AG08395 (cell line): ENCODE measurements at places on chromosomes 2 and 18.

DNA sequence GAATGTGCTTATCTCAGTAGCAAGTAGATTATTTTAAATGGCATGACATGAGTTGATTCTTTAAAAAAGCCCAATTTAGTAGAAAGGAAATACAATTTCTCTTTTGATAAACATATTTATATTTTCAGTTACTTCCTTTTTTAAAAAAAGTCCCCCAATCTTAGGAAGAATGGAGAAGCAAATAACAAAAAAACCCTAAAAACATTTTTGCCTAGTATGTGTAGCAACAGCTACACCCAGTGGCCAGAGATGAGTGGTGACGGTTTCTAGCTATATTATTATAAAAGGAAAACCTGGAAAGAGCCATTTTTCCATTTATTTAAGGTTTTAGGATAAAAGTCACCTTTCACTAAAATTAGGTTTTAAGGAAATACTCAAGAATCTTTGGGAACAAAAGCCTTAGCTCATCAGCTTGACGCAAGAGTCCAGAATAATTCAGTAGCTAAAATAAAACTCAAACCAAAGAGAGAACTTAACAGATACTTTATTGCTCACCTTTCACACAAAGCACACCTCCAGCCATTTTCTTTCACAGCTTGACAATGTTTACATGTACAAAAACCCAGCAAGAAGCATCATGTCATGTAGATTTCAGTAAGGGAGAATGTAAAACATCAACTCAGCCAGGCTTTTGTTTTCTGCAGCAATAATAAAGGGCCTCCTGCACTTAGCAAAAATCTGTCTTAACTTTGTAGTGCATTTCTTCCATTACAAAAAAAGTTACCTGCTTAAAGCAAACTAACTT lies 15.7 kb downstream of the FAM98A start:
- peak; percentile 31 for DNase-seq

GRCh38 chr2:56713161-56713676 lies 529.4 kb downstream of the CCDC85A start:
- peak; percentile 80 for DNase-seq

DNA sequence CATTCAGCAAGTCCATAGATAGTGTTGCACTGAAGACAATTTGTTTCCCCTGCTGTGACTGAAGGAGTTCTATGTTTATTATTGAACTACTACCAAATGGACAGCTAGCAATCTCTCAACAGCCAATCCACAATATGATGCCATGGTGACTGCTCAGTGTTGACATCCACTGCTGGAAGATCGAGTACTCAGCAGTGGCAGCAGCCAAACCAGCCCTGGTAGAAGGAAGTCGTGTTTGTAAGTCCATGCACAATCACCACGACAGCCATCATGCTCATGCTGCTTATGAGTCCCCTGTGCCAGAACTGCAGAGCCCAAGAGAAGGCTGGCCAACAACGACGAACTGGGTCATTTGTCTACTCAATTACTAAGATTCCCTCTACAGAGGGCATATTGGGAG lies 66.4 kb downstream of the OSR1 start:
- no peak for DNase-seq

DNA sequence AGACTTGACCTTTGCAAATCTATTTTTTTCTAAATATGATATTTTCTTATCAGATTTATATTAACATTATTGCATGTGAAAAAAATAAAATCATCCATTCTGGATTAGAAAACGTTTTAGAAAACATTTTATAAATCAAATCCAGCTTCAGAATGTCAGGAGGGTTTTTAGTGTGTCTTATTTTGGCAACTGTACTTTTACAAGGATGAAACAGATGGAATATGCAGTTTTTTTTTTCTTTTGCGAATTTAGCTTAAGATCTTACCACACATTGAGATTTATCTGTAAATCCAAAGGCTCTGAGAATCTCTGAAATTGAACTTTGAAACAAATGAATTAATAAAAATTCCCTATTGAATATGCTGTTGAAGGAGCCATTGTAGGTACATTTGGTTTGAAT lies 36.7 kb downstream of the FAM171B start:
- DNase-seq, result no peak

DNA sequence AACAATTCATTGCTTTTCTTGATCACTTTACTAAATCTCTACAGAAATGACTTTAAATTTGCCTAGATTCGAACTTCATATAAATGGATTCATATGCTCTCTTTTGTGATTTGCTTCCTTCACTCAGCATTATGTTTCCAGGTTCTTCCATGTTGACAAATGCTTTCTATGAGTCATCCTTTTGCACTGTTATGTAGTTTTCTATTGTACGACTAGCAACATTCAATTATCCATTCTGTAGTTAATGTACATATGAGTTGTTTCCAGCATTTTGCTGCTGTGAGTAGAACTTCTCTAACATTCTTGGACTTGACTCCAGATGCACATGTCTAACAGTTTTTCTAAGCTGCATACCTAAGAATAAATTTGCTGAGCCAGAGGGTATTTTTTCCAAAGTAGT lies 66.5 kb upstream of the NEUROD1 start:
- DNase-seq, result no peak

- DNase-seq, result peak; percentile 41
These were observed 147.2 kb downstream of the MGAT5 start for GRCh38 chr2:134401081-134401497.

- no peak for DNase-seq
These were observed 126.1 kb downstream of the INHBB start for GRCh38 chr2:120472031-120472430.

DNA sequence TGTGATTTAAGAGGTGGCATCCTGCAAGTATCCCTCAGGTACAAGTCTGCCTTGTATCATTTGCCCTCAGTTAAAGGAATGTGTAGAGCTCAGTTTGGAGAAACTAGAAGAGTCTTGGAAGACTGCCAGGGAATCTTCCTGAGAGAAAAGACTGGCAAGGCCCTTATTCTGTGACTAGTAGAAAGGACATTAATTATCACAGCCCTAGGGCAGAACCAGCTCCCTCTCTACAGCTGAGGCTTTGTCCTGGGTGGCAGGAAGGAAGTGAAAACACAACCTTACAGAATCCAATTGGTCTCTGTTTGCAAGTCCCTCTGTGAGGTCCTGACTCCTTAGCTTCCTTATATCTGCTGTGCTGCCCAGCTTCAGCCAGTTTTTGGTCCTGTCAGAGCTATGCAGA lies 385.9 kb upstream of the CYRIA start:
- no peak for DNase-seq

GRCh38 chr2:114056294-114057143 lies 166.6 kb downstream of the ACTR3 start:
- DNase-seq, result no peak

DNA sequence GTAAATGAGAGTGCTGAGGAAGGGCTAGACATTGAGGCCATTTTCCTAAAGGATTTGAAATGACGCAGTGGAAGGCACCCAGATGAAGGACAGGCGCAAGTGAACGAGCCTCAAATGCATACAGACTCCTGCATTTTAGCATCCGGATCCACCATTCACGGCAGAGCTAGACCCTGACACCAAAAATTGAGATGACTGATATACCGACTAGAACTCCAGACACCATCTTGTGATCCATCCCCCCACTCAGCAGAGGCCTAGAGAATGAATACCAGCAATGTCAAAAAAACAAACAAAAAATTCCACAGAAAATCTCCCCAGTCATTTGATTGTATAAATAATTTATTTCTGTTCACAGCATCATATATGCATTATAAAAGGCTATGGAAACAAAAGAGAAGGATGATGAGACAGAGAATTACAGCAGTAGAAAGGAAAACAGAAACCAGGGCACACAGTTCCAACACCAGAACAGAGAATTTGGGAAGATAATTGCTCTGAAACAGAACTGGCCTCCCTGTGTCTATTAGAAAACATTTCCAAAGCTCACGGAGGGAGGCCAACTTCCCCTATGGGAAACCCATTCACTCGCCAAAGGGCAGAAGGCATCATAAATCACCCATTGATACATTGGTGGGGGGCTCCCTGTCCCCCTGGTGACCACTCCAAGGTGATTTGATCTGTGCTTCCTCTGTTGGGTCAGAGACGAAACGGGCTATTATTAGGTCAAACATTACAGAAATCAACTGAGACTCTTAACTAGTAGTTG lies 4.0 kb downstream of the ARL4C start:
- no peak for DNase-seq

DNA sequence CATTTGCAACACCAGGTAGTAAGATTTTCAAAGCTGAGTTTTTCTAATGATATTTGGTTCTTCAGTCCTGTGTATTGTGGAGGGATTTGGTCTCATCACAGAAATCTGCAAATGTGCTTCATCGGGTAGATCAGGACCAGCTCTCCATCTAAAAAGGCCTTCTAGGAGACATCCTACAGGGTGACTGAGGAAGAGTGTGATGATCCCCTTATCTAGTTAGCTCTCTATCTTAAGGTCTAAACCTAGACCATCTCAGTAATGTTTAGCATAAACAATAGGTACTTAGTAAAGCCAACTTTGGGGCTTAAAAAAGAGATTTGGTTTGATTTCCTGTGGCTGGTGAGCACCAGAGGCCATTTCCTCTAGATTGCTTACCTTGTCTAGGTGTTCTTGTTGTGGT lies 145.2 kb downstream of the PRPF40A start:
- DNase-seq, result no peak

- peak; percentile 79 for DNase-seq
These were observed 214.0 kb downstream of the CYP26B1 start for GRCh38 chr2:71933467-71934319.

- DNase-seq, result no peak
These were observed 181.3 kb upstream of the HAAO start for GRCh38 chr2:42973726-42974125.

GRCh38 chr2:101111917-101112771 lies 39.0 kb downstream of the TBC1D8 start:
- peak; percentile 80 for DNase-seq
